COLO829 (cell line): ENCODE measurements at places on chromosomes 4 and X.

GRCh38 chr4:53490965-53491622 lies 100.2 kb downstream of the LNX1 start:
- peak; percentile 78 for DNase-seq

GRCh38 chrX:145623453-145623852 lies 194.2 kb upstream of the SLITRK2 start:
- no peak for DNase-seq

DNA sequence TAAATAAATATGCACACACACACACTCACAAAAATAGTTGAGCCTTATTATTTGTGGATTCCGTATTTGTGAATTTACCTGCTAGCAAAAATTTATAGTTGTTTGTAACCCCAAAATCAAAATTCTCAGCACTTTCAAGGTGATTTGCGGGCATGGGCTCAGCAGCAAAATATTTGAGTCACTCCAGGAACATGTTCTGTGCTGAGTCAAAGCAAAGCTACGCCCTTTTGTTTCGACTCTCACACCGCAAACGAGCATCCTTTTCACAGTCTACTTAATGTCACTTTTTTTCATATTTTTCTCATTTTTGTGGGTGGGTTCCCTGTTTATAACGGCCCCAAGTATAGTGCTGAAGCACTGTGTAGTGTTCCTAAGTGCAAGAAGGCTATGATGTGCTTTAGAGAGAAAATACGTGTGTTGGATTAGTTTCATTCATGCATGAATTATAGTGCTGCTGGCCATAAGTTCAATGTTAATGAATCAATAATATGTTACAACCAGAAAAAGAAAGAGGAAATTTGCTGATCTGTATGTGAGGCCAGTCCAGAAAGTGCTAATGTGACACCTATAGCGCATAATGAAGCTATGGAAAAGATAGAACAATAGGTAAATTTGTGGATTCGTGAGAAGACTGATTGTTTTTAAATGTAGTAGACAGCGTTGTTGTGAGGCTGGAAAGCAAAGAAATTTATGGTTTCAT lies 723.2 kb upstream of the AGA start:
- no peak for DNase-seq

DNA sequence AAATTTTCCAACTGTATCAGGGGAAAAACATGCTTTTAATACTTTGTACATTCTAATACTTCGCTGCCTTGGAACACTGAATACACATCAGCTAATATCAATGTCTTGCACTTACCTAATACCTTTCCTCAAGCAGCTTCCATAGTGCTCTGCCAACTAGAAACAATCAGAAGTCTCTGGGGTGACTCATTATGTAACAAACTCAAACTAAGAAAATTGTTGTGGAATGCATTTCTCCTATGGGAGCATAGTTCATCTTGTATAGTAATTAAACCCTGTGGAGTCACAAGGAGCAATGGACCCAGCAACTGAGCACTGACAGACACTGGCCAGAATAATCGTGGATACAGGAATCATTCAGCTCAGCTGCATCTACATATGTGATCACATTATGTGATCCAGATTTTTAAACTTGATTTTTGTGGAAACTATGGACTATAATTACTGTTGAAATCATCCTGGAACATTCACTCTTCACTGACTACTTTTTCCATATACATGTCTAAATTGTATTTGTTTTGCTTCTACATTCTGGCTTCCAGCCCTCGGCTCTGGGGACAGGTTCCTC lies 496.9 kb downstream of the TMA16 start:
- no peak for DNase-seq

DNA sequence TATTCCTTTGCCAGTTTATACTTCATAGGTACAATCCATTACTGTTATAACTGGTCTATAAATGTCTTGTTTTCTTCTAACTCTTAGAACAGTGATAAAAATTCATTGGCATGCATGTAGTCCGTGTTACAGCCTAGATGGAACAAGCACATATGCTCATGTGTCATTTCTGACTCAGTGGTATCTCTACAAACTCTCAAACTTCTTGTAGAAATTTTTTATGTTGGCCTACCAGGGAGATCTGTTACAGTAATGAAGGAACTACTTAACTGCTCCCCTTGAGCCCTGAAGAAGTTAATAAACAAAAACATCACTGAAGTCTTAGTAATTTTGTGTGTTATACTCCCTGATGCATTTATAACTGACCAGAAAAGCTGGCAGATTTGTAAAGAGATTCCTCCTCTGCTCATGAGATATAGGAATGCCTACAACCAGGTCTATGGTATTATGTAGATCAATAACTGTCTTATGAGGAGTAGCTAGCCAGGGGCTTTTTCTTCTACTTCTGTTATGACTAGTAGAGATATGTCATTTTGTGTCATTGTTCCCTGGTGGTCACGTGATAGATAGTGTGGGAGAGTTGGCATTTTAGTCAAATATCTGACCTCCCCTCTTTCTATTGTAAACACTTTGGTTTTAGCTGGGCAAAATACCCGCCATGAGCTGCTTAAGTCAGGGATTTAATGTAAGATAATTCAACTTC lies 53.7 kb upstream of the FAAH2 start:
- no peak for DNase-seq

DNA sequence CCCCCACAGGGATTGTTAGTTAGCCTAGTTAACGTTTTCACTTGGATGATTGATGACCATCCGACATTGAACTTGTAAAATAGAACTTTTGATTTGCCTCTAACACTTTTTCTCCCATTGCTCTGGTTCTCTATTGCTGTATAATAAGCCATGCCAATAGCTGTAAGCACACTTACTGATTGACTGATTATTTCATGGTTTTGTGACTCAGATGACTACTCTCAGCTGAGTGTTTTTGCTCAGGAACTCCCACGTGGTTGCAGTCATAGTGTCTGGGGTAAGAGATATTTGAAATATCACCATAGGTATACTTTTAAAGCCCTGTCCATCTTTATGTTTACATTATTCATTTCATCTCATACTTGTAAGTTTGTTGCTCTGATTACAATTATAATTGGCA lies 1285.5 kb downstream of the STIM2 start:
- DNase-seq, result no peak

DNA sequence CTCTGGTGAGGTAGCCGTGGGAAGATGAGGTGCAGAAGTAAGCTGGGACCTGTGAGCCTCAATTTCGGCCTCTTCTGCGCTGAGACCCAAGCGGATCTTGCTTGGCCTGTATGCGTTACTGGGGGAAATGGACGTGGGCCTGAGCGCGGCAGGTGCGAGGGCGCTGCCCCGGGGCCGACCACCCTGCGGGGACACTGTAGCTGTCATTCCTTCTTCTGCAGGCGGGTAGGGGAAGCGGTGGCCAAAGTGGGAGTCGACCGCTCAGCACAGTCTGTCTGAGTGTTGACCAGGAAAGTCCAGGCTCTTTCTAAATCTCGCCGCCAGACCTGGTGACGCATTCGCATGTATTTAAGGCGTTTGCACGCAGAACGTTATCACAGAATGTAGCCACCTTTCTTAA lies 3.3 kb upstream of the LRAT start:
- no peak for DNase-seq
